CD4-positive, alpha-beta memory T cell (primary cell): ENCODE measurements at places on chromosomes 7 and 10. TPM values are rescaled to one million over a fixed set of nuclear protein-coding genes. Genes with fewer than 3 reads are reported as not detected.

Gene NKX1-2
- not detected for total RNA-seq

Gene TMEM60
- 18.3 TPM for total RNA-seq

Gene BMPER
- 0.30 TPM for total RNA-seq

Gene TRAPPC14
- 68.7 TPM for total RNA-seq

Gene TRIM74
- 5.2 TPM for total RNA-seq

Gene PIP
- total RNA-seq = not detected

Gene CFAP69
- not detected for total RNA-seq

Gene TRIM50
- not detected for total RNA-seq

GRCh38 chr7:149813254-149814035 lies 24.7 kb upstream of the ZNF862 start:
- no peak overlapping the region for H3K27ac ChIP-seq
- DNase-seq = no peak
- H3K36me3 ChIP-seq = no peaks in the 10 kb centered on the region
- H3K4me3 ChIP-seq = no peak overlapping the region
- no peaks in the 10 kb centered on the region for H3K4me1 ChIP-seq

DNA sequence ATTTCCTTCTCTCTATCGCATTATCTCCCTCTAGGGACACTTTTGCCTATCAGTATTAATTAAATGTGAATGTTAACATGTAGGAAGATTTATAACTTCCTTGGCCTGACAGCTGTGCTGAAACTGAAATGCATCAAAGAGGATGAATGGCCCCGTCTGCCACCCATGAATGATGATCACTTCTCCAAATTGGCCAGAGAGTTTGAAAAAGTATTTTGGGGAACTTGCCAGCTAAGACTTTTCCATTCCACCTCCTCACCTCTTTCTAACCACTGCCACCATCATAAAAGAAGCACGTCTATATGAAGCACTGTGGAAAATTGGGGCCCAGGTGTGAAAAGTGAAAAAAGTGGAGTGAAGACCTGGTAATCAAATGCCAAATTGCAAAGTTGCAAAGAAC lies 25.4 kb upstream of the ST8SIA6 start:
- H3K36me3 ChIP-seq = no peaks in the 10 kb centered on the region
- no peaks in the 10 kb centered on the region for H3K4me1 ChIP-seq
- H3K27me3 ChIP-seq = no peaks in the 10 kb centered on the region

GRCh38 chr7:94391726-94392392 lies 2.8 kb upstream of the COL1A2 start:
- no peak for DNase-seq
- no peak overlapping the region for H3K4me3 ChIP-seq
- H3K27ac ChIP-seq = no peak overlapping the region

DNA sequence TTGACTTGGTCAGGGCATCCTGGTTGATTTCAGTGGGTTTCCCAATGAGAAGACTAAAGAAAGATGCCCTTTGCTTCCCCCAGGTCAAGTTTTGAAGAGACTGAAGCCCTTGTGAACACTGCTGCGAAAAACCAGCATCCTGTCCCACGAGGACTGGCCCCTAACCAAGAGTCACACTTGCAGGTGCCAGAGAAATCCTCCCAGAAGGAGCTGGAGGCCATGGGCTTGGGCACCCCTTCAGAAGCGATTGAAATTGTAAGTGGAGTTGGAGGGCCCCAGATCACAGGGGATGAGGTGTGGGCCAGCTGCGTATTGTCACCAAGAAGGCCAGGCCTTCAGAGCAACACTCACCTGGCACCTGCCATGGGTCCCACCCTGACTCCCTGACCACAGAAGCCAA lies 43.3 kb upstream of the BTBD16 start:
- H3K4me3 ChIP-seq = no peak overlapping the region
- no peak for DNase-seq
- H3K27ac ChIP-seq = no peak overlapping the region
- H3K27me3 ChIP-seq = no peaks in the 10 kb centered on the region

DNA sequence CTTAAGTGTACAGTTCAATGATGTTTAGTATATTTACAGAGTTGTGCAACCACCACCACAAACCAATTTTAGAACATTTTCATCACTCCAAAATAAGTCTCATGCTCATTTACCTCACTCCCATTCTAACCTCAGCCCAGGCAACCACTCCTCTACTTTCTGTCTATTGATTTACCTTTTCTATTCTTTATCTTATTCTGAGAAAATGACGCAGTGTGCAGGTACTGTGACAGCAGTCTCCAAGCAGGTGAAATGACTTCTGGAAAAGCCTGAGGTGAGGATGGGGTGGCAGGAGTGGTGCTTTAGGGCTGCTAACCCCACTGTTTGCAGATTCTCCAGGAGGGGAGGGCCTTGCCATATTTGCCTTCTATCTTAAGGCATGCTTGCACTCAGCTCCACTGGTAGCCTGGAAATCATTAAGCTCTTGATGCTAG lies 39.5 kb downstream of the GARS1 start:
- peaks cover 46% of the 10 kb centered on the region for H3K36me3 ChIP-seq
- H3K27ac ChIP-seq = no peak overlapping the region
- H3K27me3 ChIP-seq = no peaks in the 10 kb centered on the region
- no peak overlapping the region for H3K4me3 ChIP-seq

DNA sequence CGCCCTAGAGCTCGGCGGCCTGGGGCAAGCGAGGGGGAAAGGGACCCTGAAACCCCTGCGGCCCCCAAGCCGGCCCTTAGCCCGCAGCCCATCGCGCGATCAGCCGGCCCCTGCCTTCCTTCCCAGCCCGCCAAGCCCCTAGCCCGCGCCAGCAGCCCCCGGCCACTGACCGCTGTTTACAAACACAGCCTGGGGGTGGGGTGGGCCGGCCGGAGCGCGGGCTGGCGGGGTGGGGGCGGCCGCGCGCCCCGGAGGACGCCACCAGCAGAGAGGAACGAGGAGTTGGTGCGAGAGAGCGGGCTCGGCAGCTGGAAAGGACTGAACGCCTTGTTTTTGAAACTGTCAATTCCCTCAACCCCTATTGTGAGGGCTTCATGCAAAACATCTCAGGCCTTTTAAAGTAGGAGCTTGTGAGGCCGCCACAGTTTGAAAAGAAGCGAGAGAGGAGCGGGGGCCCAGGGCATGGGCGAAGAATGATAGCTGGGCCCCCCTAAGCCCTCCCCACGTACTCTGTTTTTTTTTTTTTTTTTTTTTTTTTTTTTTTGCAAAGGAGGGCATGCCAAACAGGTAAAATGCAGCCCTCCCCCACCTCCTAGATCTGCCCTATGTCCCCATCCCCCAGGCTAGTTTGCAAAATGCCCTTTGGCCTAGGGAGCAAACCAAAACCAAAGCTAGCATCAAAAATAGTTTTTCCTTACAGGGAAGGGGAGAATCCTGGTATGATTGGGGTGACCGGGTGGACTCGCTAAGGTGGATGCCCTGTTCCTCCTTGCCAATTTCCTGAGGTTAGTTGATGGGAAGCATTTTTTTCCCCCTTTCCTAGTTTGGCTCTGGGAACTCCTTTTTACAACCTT lies 15.0 kb downstream of the SKIDA1 start:
- DNase-seq = no peak
- H3K36me3 ChIP-seq = no peaks in the 10 kb centered on the region
- H3K27me3 ChIP-seq = peaks cover 32% of the 10 kb centered on the region
- no peak overlapping the region for H3K27ac ChIP-seq
- no peaks in the 10 kb centered on the region for H3K4me1 ChIP-seq
- H3K4me3 ChIP-seq = no peak overlapping the region

- H3K27ac ChIP-seq = no peak overlapping the region
- H3K36me3 ChIP-seq = no peaks in the 10 kb centered on the region
- no peak overlapping the region for H3K4me3 ChIP-seq
- DNase-seq = no peak
Observed at GRCh38 chr7:150875791-150876190, 23.5 kb downstream of the AOC1 start.

GRCh38 chr10:16949816-16950215 lies 132.6 kb upstream of the RSU1 start:
- H3K27me3 ChIP-seq = no peaks in the 10 kb centered on the region
- H3K4me1 ChIP-seq = no peaks in the 10 kb centered on the region
- H3K36me3 ChIP-seq = no peaks in the 10 kb centered on the region

DNA sequence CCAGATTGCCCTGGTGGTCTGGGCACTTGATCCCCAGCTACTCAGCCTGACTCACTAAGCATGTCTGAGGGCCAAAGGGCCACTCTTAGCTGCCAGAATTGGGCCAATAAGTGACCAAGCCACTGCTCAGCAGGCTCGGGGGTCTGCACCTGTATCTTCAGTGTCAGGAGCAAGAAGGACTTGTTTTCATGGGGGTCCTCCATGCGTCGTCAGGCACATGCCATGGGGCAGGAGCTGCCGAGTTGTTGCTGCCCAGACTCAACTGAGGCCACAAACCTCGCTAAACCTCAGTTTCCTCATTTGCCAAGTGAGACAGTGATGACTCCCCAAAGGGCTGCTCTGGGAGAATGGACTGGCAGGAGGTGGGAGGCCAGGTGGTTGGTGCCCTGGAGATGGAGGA lies 158.6 kb upstream of the GDF10 start:
- H3K27ac ChIP-seq = no peak overlapping the region
- H3K4me3 ChIP-seq = no peak overlapping the region
- H3K4me1 ChIP-seq = no peaks in the 10 kb centered on the region
- no peaks in the 10 kb centered on the region for H3K36me3 ChIP-seq
- H3K27me3 ChIP-seq = no peaks in the 10 kb centered on the region

DNA sequence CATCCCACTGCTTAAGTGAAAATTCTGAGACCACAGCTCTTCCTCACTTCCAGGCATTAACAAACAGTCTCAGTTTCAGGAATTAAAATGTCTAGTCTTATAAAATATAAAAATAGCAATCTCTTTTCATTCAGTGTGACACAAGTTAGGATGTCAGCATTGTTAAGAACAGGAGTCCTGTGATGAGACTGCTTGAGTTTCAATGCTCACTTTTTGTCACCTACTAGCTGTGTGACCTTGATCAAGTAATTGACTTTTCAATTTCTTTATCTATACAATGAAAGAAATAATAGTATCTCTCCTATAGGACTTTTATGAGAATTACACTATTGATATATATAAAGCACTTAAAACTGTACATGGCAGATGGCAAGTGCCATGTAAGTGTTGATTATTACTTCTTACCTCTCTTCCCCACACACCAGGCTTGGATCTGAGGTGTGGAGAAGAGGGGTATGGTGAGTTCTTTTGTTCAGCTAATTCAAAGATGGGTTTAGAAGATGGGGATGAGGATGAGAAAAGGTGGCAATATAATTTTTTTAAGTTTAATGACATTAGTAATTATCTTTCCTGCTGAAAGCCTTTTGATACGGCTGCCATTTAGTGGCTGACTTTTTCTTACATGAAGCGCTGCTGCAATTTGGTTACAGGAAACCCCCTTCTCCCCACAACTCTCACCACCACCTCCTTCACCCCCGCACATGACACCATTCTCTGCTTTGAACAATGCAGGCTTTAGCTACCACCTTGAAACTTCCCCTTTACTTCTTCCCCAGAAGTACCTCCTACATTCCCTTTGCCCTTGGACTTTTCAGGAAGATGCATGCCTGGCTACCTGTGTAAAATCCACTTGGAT lies 20.8 kb upstream of the HYAL4 start:
- H3K27me3 ChIP-seq = no peaks in the 10 kb centered on the region
- no peak overlapping the region for H3K4me3 ChIP-seq
- H3K4me1 ChIP-seq = peaks cover 7% of the 10 kb centered on the region
- no peaks in the 10 kb centered on the region for H3K36me3 ChIP-seq
- H3K27ac ChIP-seq = no peak overlapping the region
- no peak for DNase-seq

DNA sequence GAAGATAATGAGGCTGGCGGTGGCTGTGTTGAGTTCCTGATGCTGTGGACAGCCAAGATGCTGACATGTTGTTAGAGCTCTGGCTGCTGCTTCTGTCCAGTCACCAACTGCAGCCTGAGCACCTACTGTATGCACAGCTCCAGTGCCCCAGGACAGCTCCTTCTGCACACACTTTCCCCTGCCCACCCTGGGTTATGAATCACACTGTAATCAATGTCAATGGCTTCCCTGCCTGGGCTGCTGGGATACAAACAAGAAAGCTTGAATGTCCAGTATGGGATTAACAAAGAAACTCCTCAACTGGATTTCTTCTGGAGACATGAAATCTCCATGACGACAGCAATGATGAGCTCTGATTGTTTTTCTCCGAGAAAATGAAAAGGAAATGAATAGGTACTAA lies 172.0 kb downstream of the GFRA1 start:
- no peaks in the 10 kb centered on the region for H3K27me3 ChIP-seq
- no peak for DNase-seq
- no peak overlapping the region for H3K27ac ChIP-seq
- H3K36me3 ChIP-seq = no peaks in the 10 kb centered on the region

DNA sequence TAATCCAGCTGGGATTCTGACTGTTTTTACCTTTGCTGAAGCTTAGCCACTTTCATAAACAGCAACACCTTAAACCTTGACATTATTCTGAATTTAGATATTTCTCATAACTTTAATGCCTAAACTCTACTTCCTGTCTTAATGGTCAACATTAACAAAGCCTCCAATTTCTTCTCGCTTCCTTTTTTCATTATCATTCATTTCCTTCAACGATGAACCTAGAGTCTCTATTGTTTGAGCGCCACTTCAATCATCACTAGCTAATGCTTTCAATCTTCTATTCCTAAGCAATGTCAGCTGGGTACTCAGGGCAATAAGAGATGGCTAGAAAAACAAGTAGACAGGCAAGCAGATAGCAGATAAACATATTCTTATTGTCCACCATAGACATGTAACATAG lies 96.6 kb upstream of the TMEM196 start:
- no peaks in the 10 kb centered on the region for H3K4me1 ChIP-seq
- H3K36me3 ChIP-seq = no peaks in the 10 kb centered on the region
- DNase-seq = no peak
- no peak overlapping the region for H3K27ac ChIP-seq

GRCh38 chr7:91847876-91848588 lies 32.5 kb downstream of the MTERF1 start:
- DNase-seq = no peak
- H3K4me3 ChIP-seq = no peak overlapping the region
- H3K4me1 ChIP-seq = no peaks in the 10 kb centered on the region
- H3K36me3 ChIP-seq = no peaks in the 10 kb centered on the region

GRCh38 chr7:121904120-121904519 lies 31.2 kb downstream of the PTPRZ1 start:
- no peak for DNase-seq
- no peak overlapping the region for H3K4me3 ChIP-seq
- H3K27ac ChIP-seq = no peak overlapping the region
- no peaks in the 10 kb centered on the region for H3K4me1 ChIP-seq
- H3K27me3 ChIP-seq = no peaks in the 10 kb centered on the region
